ENCODE measurements at places on chromosomes 3 and 15.

DNA sequence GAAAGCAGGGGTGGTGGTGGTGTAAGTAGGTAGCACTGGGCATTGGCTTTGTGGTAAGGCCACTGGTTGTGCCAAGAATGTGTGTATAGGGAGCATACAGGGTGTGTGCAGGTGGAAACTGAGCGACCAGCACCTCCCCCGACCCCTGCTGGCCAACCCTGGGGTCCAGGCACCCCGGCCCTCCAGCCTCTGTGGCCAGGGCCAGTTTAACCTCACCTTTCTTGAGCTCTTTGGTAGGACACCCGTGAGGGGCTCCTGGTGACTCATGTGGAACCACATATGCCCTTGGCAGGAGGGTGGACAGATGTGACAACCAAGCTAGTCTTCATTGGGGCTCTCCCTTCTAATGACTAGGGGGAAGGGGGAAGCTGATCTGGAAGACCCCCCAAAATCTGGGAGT, 19.5 kb downstream of the SHF start:
- no peak for DNase-seq

DNA sequence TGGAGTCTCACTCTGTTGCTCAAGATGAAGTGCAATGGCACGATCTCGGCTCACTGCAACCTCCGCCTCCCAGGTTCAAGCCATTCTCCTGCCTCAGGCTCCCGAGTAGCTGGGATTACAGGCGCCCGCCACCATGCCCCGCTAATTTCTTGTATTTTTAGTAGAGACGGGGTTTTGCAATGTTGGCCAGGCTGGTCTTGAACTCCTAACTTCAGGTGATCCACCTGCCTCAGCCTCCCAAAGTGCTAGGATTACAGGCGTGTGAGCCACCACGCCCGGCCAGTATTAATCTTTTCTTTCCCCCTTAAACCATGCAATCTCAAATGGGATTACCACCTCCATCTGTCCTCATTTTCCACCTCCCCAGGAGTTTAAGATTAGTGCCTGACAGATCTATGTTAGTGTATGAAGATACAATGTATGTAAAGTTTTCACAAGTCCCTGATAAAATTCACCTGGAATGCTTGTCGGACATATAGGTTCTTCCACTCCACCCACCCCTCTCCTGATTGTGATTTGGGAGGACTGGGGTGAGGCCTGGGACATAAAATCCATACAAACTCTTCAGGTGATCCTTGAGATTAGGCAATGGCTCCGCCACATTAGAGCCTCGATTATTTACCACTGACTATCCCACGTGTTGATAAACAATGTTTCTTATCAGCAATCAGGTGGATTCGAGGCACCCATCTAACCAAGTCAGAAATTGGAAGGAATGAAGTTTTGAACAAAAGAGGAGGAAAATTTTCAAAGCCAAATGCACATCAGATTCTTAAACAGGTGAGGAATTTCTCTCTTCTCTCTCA, 1.2 kb downstream of the PARL start:
- no peak for DNase-seq

GRCh38 chr3:39142067-39142466, 11.3 kb downstream of the CSRNP1 start:
- no peak for DNase-seq

DNA sequence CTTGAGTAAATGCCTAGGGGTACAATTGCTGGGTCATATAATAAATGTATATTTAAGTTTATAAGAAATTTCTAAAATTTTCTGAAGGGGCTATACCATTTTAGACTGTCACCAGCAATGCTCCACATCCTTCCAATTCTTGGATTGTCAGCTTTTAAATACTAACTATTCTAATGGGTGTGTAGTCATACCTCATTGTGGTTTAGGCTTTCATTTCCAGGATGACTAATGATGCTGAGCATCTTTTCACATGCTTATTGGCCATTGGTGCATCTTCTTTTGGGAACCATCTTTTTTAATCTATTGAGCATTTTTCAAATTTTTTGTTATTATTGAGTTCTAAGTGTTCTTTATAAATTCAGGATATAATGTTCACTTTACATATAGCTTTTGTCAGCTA, 52.5 kb upstream of the CORO2B start:
- no peak for DNase-seq

GRCh38 chr15:98668566-98669308, 20.4 kb downstream of the IGF1R start:
- DNase-seq: peak; percentile 80

DNA sequence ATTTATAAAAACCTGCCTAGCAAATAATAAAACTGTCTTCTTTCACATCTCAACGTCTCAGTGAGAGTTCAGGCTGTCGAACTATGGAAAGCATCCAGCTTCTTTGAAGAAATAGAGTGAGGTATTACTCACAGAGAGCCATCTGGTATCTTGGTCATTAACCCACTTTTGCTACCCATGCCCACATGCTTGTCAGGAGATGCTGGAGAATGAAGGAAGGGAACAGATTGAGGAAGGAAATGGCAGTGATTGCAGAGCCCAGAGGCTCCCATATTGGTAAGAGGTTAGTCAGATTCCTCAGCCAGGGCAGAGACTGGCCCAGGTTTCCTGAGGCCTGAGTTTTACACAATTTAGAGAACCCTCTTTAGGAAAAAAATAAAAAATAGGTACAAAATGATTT, 119.1 kb downstream of the B3GALNT1 start:
- DNase-seq: no peak

DNA sequence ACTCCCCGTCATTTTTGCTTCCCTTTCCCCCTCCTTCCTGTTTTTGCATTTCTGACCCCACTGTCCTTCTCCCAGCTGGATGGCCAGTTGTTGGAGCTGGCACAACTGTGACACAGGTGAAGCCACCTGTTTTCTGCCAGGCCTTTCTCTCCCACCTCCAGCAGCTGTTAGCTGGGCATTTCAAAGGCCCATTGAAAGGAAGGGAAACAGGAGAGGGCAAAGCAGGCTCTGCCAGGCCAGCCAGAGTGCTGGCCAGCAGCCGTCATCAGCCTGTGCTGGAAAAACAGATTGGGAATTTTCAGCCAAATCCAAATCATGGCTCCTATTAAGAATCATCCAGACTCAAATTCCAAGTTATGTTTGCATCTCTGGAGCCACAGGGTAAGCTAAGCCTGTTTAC, 155.2 kb upstream of the C2CD4B start:
- no peak for DNase-seq

DNA sequence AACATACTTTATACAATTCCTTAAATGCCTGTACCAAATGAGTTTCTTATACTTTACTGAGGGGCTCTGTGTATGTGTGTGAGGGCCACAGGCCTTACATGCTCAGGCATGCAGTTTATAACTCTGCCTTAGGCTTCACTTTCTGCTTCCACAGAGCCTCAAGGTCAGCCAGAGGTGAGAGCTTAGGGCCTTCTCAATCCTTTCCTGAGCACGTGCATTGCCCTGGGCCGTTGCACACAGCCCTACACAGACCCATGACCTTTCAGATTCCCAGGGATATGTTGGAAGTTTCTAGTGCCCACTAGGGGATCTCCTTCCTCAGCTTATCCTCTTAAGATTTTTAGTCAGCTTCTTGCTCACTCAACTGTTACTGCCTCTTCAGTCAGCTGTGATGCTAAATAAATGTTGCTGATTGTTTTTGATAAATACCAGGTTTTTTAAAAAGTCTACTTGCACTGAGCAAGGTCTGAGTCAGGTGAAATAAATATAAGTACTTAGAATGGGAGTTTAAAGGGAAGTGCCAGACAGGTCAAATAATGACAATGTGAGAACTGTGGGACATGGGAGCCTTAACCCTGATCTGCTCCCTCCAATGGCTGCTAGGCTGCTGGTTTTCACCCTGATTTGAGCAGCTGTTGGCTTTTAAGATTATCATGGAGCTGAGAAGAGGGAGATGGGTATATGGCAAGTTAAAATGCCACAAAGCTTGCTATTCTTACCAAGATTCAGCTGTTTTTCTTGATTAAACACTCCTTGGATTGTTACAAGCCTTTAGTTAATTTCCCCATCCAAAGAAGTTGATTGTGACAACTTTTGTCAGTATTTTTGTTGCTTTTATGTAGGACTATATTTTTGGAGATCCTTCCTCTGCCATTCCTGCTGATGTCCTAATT, 169.5 kb downstream of the PLD1 start:
- peak; percentile 64 for DNase-seq

- no peak for DNase-seq
Measured at GRCh38 chr3:160395297-160395696, 3.7 kb downstream of the IFT80 start.

GRCh38 chr3:6516694-6517093, 344.2 kb upstream of the GRM7 start:
- no peak for DNase-seq

- peak; percentile 39 for DNase-seq
Measured at GRCh38 chr3:195895861-195896360, 12.4 kb downstream of the TNK2 start.

GRCh38 chr3:103006526-103007183, 571.8 kb downstream of the ZPLD1 start:
- no peak for DNase-seq

DNA sequence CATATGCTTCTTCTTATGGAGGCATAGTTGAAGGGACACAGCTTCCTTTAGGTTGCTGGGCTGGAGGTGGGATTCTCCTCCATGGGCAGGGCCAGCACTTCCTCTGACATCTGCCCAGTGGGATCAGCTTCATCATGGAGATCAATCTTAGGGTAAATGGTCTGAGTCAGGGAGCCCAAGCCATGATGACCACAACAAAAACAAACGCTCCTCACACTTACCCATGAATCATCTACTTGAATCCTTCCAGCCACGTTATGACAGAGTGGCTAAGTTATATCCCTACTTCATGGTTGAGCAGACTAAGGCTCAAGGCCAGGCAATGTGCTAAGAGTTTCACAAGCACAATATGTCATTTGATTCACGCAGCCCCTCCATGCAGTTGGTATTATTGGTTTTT, 87.2 kb upstream of the NMNAT3 start:
- DNase-seq: peak; percentile 85

DNA sequence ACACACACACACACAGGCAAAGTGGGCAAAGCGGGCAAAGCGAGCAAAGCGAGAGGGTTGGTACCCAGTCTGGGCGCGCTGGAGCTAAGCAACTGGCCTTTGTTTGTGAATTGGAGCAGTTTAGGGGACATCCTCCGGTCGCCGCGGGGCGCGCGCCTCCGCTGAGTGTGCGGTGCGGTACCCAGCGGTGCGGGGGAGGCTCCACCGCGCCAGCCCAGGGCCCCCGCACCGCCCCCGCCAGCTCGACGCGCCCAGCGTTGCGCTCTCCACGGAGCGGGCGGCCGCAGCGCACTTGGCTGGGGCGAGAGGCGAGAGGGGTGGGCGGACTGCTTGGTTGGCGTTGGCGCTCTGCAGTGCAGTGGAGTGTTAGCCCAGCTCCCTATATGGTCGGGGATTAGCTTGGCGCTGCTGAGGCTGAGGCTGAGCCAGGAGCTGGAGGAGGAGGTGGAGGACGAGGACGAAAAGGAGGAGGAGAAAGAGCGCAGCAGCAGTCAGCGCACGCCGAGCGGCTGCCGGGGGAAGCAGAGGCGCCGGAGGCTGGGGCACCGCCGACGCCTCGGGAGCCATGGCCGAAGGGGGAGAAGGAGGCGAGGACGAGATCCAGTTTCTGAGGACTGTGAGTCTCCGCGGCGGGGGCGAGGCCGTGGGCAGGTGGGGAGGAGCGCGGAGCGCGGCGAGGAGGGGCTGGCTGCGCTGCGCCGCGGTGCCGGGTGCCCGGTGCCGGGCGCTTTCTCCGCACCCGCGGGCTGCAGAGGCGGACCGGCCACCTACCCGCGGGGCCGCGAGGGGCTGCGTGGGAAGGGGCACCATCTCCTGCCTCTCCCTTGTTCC, at the start of gene RYR3:
TSS of gene RYR3 (plus strand) at position 487 of the 831 bp plus-strand sequence. CDS start at position 566, 79 bp downstream.
- peak; percentile 4 for DNase-seq

- no peak for DNase-seq
Measured at GRCh38 chr3:186807231-186807630, 949 bp upstream of the RFC4 start.

- no peak for DNase-seq
Measured at GRCh38 chr15:74053517-74053916, 28.8 kb downstream of the GOLGA6A start.

DNA sequence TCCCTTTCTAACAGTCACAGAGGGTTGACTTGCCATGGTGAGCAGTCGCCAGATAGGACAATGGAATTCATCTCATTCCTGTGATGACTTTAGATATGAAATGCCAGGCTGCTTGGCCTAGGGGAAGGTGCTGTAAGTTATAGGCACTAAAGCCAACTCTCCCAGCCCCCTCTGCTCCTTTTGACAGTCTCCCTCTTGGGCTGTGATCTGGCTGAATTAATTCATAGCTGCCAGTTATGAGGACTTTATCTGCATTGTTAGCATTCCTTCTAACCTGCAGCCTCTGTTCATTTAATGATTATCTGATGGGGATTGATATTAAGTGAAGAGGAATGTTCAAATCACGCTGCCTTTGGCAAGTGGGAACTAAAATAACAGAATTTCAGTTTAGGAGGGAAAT, 427.1 kb upstream of the RASGRP1 start:
- DNase-seq: no peak

DNA sequence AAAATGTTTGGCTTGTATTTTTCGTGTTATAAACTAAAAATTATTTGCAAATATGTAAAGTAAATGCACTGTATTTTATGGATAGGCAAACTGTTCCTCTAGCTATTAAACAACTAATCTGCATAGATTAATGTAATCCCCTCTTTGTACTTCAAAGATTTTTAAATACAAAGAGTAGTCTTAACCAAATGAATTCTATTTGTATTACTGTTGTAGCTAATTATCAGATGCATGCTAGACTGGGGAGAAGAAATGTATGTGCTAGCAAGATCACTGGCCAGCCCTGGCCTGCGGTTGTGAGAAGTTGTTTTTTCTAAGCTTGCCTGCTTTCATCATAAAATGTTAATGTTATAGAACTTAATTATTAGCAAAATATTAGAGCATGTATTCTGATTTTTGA, 92.6 kb downstream of the STT3B start:
- no peak for DNase-seq

DNA sequence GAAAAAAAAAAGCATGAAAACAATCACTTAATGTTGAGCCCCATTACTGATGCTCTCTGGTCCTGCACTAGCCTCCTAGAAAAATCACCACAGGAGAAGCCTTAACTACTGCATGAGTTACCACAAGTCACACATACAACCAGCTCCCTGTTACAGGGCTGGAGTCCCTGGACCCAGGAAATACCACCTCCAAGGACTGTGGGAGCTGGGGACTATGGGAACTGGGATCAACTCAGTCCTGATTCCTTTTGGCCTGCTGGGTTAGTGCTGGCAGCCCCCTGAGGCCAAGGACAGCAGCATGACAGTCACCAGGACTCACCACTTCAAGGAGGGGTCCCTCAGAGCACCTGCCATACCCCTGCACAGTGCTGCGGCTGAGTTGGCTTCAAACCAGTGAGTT, 559 bp downstream of the NR1I2 start:
- no peak for DNase-seq

GRCh38 chr15:38130740-38131498, 121.7 kb upstream of the SPRED1 start:
- DNase-seq: peak; percentile 96
